ENCODE measurements at places on chromosomes 2 and 18. TPM values are rescaled to one million over a fixed set of nuclear protein-coding genes. Genes with fewer than 3 reads are reported as not detected.

DNA sequence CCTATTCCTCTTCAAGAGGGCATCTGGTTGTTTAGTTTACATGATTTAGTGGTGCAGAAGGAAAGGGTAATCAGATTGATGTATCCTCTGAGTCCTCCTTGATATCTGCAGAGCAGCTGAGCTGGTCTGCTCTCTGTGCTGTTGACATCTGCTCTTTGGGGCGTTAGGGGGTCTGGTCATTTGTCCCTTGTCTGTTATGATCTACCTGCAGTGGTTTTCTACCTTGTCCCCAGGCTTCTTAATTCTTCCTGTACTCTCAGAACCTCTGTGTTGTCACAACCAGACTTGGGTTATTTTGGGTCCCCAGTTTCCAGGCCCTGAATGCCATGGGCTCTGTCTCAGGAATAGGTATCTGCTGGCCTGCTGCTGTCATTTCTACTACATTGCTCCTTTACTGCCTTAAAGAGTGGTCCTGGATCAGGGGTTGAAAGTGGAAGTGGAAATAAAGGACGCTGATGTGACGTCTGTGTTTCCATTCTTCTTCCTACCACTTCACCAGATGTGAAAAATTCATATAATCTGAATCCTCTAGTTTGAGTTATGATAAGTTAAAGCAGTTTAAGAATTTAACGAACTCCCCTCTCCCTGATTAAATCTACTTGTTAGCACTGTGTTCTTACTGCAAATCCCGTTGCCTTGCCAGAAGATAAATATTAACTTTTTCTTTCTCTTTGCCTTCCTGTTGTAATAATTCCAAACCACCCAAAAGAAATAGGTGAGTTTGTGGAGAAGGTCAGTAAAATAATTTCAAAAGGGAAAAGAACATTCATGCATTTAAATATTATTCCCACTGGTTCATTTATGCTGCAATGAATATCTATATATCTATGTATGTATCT is 16.6 kb upstream of the CPS1 start:
- no peak for DNase-seq

DNA sequence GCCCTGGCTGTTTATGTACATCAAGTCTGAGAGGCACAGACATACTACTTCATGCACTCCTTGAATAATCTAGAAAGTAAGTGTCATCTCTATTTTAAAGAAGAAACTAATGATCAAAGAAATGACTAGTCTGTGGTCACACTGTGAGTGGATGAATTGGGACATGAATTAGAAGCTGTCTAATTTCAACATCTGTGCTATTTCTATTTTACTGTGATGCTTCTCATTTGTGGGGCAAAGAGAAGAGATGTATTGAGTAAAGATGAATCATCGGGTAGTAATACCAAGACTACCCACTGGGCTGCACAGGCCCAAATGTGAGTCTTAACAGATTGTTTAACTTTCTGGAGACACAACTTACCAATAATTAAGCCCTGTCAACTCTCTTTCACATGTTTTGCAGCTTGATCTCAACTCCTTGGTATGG is 42.4 kb upstream of the MTIF2 start:
- DNase-seq, result no peak

- DNase-seq, result no peak
These were observed 502.3 kb downstream of the KCNJ3 start for GRCh38 chr2:155200753-155201152.

DNA sequence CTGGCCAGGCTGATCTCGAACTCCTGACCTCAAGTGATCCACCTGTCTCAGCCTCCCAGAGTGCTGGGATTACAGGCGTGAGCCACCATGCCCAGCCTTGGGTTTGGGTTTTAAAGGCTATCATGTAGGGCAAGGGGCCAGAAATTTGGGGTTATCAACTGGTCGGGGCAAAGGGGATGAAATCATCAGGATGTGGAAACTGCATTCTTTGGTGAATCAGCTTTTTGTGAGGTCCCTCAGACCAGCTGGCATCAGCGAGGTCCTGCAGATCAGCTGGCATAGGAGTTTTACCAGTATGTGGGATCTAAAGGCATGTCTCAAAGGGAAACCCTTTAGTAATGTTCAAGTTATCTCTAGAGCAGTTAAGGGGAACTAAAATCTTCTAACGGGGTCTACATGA is 6.4 kb upstream of the GEMIN6 start:
- DNase-seq, result no peak

GRCh38 chr18:49002881-49003280 is 52.1 kb upstream of the SMAD7 start:
- no peak for DNase-seq

PLB1 gene
- 7.6 TPM for total RNA-seq

FBXO41 gene
- 3.1 TPM for total RNA-seq

GRCh38 chr2:85998071-85998991 is 107.4 kb downstream of the POLR1A start:
- no peak for DNase-seq

AMER3 gene
- total RNA-seq, result not detected

- no peak for DNase-seq
These were observed 148.7 kb downstream of the TFCP2L1 start for GRCh38 chr2:121136323-121136722.

- no peak for DNase-seq
These were observed 208.4 kb downstream of the SETBP1 start for GRCh38 chr18:44889111-44889510.

GRB14 gene
- total RNA-seq, result 5.3 TPM

ZAP70 gene
- total RNA-seq, result 9.6 TPM

DNA sequence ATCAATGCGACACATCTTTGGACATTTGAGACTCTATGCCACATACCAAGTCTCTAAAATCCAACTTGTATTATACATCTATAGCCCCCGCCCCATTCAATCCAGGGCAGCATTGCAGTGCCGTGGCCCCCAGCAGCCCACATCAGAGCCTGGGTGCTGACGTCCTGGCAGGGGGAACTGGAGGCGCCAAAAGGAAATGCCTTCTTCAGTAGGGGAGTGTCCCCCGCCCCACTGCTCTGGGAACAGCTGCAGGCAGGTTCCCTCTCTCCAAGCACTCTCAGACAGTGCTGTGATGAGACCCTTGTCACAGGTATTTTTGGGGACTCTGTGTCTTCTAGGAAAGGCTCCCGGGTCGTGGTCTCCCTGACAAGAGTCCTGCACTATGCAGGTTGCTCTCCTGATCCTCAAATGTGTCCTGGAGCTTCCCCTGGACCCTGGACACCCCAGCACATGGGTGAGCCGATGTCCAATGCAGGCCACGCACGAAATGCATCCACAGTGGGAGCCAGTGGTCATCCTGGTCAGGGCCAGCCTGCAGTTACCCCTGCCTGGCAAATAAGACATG is 188.7 kb downstream of the RTP5 start:
- DNase-seq, result no peak

DNA sequence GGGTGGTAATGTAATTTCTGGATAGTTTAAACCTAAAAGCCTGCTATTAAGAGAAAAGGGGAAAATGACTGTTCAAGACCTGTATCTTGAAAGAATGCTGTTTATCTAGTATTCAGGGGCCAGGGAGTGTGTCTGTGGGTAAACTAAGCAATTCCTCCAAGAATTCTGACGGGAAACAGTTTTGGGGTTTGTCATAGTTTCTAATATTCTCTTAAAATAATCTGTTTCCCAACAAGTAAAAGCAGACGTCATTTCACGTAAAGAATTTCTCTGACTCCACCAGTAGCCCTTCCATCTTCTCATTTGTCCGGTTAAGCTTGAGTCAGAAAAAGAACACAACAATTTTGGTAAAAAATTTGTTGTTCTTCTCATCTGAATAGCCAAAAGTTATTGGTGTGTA is 232.1 kb upstream of the EPAS1 start:
- no peak for DNase-seq

- DNase-seq, result no peak
These were observed 39.8 kb upstream of the TBC1D8 start for GRCh38 chr2:101190747-101191516.

FAM124B gene
- total RNA-seq, result 17.0 TPM

DNA sequence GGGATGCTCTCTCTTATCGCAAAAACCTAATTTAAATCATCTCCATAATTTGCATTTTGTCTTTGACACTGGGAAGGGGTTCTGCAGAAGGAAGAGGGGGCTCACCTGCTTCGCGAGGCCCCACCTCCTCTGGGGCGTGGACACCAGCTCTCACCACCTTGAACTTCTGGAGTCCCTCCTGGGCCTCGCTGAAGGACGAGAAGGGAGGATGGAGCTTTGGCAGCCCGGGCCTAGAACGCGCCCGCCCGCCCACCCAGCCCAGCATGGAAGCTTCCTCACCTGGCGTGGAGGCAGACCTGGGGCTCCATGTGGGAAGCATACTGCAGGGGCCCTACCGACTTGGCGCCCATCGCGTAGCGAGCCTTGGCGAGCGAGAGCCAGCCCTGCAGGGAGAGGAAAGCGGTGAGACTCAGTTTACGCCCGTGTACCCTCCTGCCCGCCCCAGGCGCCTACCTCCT is 1.1 kb upstream of the IMP4 start:
- DNase-seq, result no peak

BOK gene
- total RNA-seq, result 92.8 TPM

- DNase-seq, result no peak
These were observed 613 bp downstream of the COL5A2 start for GRCh38 chr2:189178726-189179569.

GRCh38 chr2:60565472-60565871 is 12.0 kb upstream of the BCL11A start:
- DNase-seq, result no peak

CYS1 gene
- total RNA-seq, result 2.7 TPM

HADHB gene
- total RNA-seq, result 169 TPM

DNA sequence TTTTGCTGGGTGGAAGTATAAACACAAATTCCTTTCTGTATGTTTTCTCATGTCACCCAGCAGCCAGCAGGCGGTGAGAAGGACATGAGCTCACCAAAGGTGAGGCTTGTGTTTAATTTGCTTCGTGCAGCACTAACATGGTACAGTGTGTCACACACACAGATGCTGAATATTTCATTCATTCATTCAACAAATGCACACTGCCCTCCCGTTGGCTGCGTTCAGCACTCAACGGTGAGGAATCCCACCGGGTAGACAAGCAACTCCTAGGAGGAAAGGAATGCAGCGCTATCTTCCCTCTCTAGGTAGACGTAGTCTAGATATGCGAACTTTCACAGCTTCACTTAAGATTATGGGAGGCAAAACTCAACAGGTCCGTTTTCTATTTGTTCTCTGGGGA is 85.1 kb downstream of the LONRF2 start:
- DNase-seq, result no peak

DNA sequence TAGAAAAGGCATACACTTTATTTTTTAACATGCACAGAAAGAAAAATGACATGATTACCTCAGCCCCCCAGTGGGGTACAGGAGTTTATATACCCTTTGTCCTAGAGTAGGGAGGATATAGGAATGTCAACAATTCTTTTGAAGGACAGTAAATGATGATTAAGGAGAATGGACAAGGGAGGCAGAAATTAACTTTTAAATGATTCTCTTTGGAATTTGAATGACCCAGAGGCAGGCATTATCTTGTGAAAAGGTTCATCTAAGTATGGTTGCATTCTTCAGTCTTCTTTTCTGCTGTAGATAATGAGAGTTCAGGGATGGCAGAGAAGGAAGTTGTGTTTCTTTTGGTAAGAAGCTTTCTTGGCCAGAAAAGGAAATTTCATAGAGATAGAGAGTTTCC is 971.3 kb downstream of the CNTNAP5 start:
- no peak for DNase-seq

GRCh38 chr2:199997296-199997695 is 41.9 kb downstream of the MAIP1 start:
- DNase-seq, result no peak

RNU2-63P gene
- not detected for total RNA-seq

DNA sequence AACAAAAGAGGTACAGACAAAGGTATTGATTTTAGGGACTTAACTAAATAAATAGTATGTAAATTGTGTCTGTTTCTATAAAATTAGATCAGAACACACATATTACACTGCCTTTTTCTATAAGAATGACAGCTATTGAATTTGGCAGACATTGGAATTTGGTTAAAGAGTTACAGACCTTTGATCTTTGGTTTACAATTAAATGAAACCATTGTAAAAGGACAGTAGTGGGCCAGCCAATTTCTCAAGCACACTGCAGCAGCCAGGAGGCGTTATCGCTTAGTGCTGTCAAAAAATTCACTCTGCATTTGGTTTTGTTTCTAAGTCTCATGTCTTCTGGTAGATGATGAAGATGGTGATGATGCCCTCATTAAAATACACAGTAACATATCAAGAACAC is 175.9 kb downstream of the NR4A2 start:
- DNase-seq, result no peak

DLX1 gene
- total RNA-seq, result not detected

GRCh38 chr2:176156807-176157498 is at the start of gene HOXD3:
HOXD3 (plus strand) TSS chr2:176157307; CDS start chr2:176169115, 11,808 bp downstream.
- DNase-seq, result no peak

DNA sequence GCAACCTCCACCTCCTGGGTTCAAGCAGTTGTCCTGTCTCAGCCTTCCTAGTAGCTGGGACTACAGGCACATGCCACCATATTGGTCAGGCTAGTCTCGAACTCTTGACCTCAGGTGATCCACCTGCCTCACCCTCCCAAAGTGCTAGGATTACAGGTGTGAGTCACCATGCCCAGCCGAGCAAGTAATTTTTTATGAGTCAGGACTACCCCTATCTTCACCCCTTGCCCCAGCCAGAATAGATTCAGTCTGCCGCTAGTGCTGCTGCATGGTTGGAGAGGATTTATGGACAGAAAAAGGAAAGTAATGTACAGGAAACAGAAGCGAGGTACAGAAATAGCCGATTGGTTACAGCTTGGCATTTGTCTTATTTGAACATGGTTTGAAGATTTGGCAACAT is 48.9 kb downstream of the BMPR2 start:
- no peak for DNase-seq

GRCh38 chr2:45415534-45416123 is 195.4 kb downstream of the SRBD1 start:
- DNase-seq, result no peak

TUBB8B gene
- not detected for total RNA-seq

DNA sequence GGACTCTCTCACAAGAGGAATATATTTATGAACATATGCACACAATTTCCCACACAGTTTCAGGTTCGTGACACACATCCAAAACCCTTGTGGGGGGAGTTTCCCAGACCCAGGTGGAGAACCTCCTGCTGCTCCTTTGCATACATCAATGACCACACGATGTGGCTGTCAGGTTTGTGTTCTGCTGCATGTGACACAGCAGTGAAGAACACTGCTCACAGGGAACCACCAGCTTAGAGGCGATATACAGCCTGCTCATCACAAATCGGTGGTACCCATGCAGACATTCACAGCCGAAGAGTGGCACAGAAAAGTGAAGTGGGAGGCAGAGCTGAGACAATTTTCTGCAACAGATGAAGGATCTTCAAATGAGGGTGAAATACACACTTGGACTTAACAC is 175.6 kb upstream of the ZFP36L2 start:
- DNase-seq, result no peak

ABCG8 gene
- total RNA-seq, result not detected

- DNase-seq, result no peak
These were observed 585 bp downstream of the PNKD start for GRCh38 chr2:218270721-218271486.

- no peak for DNase-seq
These were observed 47.2 kb downstream of the USP34 start for GRCh38 chr2:61423714-61424113.

DNA sequence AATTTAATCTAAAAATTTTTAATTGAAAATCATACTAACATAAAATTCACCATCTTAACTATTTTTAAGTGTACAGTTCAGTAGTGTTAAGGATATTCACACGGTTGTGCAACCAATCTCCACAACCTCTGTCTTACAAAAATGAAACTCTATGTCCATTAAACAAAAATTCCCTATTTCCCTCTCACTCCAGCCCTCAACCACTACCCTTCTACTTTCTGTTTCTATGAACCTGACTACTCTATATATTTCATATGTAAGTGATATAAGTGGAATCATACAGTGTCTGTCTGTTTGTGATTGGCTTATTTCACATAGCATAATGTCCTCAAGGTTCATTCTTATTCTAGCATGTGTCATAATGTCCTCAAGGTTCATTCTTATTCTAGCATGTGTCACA is 34.3 kb upstream of the OSBPL6 start:
- DNase-seq, result no peak

Data from omental fat pad (tissue), 4 donors.